Natural killer cell (primary cell): ENCODE measurements at places on chromosomes 7 and 10.

DNA sequence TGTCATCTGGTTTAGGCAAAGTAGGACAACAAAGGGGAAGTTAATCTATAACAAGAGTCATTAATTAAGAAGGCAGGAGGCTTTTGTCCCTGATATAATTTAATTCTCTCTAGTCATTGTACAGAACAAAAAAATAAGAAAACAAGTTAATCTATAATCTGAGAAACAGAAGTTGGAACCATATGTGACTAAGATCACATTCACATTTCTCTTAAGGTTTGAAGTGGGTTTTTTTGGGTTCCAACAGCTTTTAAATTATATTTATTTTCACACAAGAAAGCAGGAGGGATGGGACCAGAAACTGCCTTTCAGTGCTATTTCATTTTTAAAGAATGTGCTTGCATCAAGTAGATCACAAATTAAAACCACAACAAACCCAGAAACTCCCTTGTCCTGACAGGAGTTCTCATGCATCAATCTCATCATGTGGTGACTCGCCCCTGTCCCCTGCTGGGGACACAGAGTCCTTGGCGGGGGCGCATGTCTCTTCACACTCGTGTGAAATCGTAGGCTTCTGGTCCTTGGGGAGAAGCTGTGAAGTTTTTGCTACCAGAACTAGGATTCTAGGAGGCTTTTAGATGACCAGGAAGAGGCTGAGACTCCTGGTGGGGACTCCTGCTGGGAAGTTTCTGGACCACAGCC, 10.1 kb upstream of the OPN4 start:
- no peak for DNase-seq

DNA sequence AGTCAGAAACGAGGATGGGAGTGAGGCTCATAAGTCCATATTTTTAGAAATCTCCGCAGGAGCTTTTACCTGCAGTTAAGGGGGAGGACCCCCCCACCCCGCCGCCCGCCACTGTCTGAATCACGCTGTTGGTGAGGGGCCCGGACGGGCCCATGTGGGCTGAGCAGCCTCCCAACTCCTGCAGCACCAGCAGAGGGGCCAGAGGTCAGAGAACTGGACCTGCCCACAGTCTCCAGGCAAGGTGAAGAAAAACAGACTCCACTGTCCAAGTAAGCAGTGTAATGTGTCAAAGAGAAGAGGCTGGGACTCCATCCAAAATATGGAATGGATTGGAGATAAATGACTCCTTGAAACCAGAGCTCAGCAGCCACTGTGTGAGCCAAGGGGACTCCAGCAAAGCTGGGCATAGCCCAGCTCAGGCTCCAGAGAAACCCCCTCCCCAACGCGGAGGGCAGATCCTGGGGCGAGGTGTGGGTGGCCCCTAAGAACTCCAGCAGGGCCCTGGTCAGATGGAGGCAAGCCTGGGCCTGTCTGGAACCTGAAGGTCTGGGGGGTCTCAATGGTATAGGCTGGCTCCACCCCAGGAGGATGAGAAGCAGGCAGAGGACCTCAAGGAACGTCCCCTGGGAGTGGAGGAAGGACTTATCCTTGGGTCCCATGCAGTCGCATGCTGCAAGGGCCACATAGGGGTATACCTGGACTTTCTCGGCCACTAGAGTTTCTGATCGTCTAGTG, 128.5 kb upstream of the TNS3 start:
- DNase-seq, result no peak

DNA sequence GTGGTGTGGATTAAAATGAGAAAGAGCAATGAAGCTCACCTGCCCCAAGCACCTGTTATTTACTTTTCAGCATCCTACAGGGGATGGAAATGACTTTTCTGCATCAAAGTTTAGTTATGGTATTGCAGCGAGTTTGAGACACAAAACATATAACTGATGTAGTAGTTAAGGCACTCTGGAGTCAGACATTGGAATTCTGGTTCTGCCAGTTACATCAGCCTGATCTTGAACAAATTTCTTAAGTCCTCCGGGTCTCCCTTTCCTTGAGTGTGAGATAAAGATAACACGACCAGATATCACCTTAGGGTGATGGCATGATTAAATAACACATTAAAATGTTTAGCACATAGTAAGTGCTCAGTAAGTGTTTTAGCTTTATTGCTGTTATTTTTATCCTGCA, 97.4 kb downstream of the ATXN7L1 start:
- DNase-seq, result no peak

- no peak for DNase-seq
Measured at GRCh38 chr10:63723741-63724140, 202.5 kb downstream of the REEP3 start.

- no peak for DNase-seq
Measured at GRCh38 chr7:88700725-88701124, 58.8 kb upstream of the ZNF804B start.
